PC-9 (cell line): ENCODE measurements at places on chromosomes 4 and X.

- no peak for DNase-seq
Observed at GRCh38 chrX:39922488-39922887, 175.3 kb downstream of the BCOR start.

- DNase-seq: no peak
Observed at GRCh38 chr4:707929-708630, 2.4 kb downstream of the PCGF3 start.

- DNase-seq: no peak
Observed at GRCh38 chrX:133580625-133581024, 165.3 kb upstream of the GPC4 start.

GRCh38 chrX:8424912-8425311, 39.7 kb upstream of the VCX3B start:
- DNase-seq: no peak

DNA sequence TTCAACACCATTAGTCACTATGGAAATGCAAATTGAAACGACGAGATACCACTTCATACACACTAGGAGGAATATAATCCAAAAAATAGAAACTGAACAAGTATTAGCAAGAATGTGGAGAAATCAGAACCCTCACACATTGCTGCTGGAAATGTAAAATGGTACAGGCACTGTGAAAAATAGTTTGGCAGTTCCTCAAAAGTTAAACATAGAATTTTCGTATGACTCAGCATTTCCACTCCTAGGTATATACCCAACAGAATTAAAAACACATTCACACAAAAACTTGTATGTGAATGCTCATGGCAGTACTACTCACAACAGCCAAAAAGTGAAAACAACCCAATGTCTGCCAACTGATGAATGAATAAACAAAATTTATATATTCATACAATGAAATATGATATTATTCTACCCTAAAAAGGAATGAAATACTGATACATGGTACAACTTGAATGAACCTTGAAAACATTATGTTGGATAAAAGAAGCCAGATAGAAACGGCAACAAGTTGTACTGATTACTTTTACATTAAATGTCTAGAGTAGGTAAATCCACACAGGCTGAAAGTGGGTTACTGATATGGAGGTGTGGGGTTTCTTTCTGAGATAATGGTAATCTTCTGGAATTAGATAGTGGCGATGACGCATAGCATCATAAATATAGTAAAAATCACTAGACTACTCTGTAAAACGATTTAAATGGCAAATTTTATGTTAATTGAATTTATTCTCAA, 22.3 kb downstream of the TEC start:
- DNase-seq: no peak

DNA sequence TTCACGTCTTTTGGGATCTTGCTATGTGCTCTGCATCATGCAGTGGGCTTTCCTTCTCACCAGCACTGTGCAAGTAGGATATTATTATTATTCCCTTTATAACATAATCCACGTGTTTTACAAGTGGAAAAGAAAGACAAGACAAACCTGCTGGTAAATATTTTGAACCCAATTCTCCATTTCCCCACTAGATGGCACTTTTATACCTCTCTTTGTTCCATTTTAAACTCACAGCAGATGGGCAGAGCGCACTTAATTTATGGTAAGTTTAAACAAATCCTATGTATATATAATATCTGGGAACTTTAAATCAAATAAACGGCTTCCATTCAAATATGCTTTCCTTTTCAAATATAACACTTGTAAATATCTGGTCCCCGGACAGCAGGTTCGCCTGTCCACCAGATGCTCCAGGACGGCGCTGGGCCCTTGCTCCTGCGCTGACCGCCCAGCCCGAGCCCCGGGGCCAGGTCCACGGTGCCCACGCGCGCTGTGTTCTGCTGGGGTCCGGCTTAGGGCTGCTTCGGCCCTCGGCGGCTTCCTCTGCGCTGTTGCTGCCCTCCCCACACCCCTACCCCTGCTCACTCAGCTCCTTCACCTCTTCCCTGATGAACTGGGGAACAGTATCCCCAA, 31.1 kb downstream of the F11 start:
- no peak for DNase-seq

DNA sequence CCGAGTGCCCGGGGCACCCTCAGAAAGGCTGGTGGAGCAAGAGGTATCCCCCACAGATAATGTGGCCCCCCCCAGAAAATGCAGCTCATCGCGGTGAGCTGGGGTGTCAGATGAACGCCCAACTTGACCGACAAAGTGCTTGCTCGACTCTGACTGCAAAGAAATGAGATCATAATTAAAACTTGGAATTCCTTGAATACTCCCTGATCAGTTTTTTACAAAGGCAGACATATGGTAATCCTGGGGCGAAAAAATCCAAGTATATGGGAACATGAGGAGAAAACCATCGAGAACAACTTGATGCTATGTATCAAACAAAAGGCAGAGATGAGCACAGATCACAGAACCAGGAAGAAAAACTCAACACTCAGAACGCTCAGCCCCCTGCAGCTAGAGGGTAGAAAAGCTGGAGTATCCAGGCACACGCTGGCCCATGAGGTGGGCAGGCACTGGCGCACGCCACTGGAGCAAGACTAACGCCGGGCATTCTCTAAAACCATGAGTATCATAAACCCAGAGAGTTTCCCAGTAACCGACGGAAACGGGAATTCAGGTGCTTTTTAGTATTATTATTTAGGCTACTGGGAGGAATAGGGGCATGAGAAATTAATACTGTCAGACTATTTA, 127.3 kb downstream of the AFAP1 start:
- no peak for DNase-seq

- no peak for DNase-seq
Observed at GRCh38 chrX:119684916-119685224, 8.1 kb downstream of the SEPTIN6 start.

- no peak for DNase-seq
Observed at GRCh38 chrX:33211356-33212260, at the start of gene DMD. Gene DMD, minus strand, starts transcription at chrX:33211549. Its CDS starts 237 bp downstream, at chrX:33211312.

GRCh38 chr4:186307916-186308315, 41.9 kb downstream of the F11 start:
- no peak for DNase-seq

GRCh38 chr4:9832640-9833039, 51.2 kb downstream of the DRD5 start:
- no peak for DNase-seq

DNA sequence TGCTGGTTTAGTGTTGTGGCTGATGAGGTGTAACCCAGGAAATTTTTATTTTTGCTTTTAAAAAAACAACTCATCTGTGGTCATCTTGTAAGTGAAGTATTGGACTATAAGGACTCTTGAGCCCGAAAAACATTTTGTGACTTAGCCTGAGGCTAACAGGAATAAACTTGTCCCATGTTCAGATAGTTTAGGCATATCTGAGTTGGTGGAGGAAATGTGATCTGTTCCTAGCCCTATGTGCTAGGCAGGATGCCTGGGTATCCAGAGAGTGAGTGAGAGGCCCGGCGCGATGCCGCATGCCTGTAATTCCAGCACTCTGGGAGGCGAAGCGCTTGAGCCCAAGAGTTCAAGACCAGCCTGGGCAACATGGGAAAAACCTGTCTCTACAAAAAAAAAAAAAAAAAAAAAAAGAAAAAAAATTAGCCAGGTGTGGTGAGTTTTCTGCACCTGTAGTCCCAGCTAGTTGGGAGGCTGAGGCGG, 3.7 kb downstream of the SMS start:
- no peak for DNase-seq
